Activated T-helper 1 cell treated with anti-CD3 and anti-CD28 coated beads, Interleukin-2, amount 50 U/mL, for 16 hours (primary cell): ENCODE measurements at places on chromosomes 6 and 20.

GRCh38 chr6:2746557-2747061 lies 4.1 kb downstream of the MYLK4 start:
- DNase-seq, result no peak

GRCh38 chr6:150755524-150755923 lies 110.0 kb upstream of the MTHFD1L start:
- no peak for DNase-seq

- DNase-seq, result no peak
Measured at GRCh38 chr6:17589406-17590096, 10.6 kb upstream of the FAM8A1 start.

GRCh38 chr20:62191781-62192559 lies 9.1 kb downstream of the MTG2 start:
- DNase-seq, result no peak

GRCh38 chr6:43687079-43687436 lies 533 bp downstream of the MRPS18A start:
- no peak for DNase-seq

GRCh38 chr6:73898599-73898998 lies 202.6 kb downstream of the CD109 start:
- DNase-seq, result no peak

- DNase-seq, result no peak
Measured at GRCh38 chr6:54990001-54990400, 143.4 kb downstream of the FAM83B start.

DNA sequence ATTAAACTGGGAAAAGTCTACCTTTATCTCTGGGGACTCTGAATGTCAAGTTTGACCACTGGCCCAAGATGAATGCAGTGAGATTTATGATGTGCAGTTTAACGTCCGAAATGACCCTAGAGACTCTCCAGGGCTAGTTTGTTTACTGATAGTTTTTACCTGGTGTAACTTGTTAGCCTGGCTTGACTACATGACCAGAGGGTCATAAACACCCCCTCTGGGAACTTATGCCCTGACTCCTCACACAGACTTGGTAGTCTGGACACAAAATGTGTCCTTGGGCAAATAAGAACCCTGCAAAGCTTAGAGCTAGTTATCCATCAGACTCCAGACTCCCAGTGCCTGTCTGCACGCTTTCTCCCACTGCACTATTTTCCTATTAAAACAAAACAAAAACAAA lies 606.5 kb downstream of the HACE1 start:
- DNase-seq, result no peak

- DNase-seq, result no peak
Measured at GRCh38 chr6:106749609-106750008, 120.2 kb downstream of the QRSL1 start.

DNA sequence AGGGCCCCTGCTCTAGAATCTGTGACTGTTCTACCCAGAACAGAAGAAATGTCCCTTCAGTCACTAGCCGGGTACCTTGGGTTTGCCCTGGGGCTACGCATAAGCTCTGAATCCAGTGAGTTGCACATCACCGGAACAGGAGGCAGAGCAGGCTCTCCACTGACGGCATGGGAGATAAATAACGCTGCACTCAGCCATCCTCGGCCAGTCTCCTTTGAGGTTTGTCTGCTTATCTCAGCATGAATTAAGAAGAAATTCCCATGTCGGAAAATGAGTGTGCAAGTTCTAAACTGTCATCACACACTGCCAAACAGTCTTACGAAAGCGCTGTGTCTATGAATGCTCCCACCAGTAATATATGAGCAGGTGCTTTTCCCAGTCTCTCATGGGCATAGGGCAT lies 90.8 kb downstream of the FAM50B start:
- no peak for DNase-seq

DNA sequence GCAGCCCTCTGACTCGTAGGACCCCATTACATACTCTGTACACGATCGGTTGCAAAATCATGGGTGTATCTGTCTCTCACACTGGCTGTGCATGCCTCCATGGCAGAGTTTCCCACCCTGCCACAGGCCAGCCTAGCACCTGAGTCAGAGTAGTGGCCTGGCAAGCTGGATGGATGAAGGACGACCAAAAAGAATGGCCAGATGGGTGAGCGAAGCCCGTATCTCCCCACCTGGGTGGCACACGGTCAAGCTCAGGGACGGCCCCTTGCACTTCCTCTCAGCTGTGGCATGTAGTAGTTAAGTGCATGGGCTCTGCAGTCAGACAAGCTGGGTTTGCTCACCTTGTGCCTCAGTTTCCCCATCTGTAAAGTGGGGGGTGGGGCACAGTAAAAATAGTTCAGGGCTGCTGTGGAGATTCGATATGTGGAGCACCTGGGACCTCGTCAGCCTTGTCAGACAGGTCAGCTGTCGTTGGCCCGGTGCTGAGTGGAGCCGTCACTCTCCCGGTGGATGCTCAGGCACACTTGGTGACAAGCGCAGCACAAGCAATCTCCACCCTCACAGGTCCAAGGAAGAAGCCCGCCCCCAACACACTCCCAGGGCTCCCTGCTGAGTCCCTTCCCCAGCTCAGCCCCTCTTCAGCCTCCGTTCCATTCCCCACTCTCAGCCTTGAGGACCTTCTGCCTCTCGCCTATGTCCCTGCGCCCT lies 12.6 kb downstream of the CPNE5 start:
- no peak for DNase-seq

DNA sequence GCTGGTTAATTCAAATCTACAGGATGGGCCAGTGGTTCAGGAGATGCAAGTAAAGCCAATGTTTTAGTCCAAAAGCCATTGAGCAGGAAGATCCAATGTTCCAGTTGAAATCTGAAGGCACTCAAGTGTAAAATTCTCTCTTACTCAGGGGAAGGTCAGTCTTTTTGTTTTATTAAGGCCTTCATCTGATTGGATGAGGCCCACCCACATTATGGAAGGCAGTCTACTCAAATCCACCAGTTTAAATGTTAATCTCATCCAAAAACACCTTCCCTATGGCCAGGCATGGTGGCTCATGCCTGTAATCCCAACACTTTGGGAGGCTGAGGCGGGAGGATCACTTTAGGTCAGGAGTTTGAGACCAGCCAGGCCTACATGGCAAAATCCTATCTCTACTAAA lies 31.3 kb upstream of the BEND6 start:
- no peak for DNase-seq

DNA sequence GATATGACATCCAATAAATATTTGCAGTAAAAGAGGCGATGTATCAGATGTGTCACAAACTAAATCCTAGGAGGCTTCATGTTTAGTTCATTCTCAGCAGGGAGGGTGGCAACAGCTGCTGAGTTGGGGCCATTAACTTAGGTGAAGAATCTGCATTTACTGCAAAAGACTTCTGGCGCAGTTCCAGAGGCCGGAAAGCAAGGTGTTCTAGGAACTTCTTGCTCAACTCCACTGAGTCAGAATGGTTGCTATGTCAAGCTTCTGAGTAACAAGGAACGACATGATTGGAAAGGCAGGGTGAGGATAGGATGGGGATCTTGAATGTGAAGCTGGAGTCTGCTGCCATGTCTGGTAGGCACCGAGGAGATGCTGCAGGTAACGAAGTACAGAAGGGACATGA lies 11.7 kb downstream of the ADNP start:
- no peak for DNase-seq

GRCh38 chr6:7241709-7242645 lies 71.0 kb downstream of the SSR1 start:
- no peak for DNase-seq

- no peak for DNase-seq
Measured at GRCh38 chr6:44441091-44441855, 53.8 kb downstream of the CDC5L start.
